Motor neuron (in vitro differentiated cells): ENCODE measurements at places on chromosomes 2 and 18.

GRCh38 chr2:71923143-71923525 is 224.5 kb downstream of the CYP26B1 start:
- ATAC-seq = no peak

DNA sequence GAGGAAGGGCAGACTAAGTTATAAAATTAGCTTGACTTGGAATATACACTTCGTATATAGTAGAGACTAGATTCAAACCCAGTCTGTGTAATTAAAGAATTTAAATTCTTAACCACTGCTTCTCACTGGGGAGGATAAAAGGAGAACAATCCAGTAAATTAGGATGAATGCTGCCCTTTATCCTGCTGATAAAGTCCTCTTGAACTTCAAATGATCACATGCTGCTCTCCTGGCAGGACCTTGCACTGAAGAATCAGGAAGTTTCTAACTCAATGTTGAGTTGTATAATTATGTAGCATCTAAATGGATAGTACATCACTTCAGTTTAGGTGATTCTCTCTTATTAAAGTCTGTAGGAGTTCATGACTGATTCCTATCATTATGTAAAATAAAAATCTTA is 1179.7 kb downstream of the DSC3 start:
- ATAC-seq = no peak

DNA sequence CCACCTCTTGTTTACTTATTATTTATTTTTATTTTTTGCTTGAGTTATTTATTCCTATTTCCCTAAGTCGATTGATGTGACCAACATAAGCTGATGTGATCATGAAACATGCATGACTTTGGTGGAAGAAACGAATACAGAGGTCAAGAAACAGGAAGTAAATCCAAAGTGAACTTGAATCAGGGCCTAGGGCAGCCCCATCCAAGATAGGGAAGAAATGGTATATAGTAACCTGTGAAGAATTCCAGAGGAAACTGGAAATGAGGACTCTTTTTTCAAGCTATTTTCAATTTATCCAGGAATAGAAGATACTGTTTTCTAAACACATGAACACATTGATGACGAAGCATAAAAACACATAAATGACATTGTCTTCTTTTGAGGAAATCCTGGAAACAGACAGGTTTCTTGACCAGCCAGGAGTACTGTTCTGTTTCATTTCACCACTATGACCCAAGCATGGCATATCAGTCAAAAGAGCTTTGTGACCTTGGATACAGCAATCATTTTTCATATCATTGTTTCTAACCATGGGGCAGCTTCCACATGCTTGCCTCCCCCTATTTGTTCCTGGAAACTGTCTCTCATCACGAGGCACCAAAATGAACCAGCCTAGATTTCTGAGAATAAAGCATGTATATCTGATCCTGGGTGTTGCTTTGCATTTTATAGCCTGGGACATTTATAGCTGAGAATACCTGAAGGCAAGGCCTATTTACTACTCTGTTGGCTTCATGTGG is 9.1 kb upstream of the LCLAT1 start:
- ATAC-seq = no peak

DNA sequence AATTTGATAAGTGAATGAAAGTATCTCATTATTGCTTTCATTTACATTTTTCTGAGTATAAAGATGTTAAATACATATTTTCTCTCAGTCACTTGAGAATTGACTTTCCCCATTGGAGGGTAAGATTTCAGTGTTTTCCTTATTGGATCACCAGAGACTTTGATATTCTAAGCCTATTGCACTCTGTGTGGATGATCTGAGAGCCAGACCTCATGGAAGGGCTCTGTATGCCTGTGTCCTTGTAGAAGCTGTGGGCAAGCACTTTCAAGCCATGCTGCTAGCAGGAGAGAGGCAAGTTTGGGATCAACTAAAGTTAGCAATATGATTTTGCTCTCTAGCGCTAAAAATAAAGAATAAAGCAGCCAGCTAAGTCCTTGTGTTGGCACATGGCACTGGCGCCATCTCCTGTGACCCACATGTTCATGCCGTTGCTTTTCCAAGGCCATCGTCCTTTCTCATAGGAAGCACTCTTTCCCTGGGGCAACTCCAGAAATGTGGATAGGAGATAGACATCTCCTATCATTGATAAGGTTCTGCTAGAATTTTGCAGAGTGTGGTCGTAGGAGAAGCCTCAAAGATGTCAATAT is 72.6 kb downstream of the AOX1 start:
- ATAC-seq = no peak

- no peak for ATAC-seq
Measured at GRCh38 chr2:180647221-180647620, 333.2 kb upstream of the UBE2E3 start.

DNA sequence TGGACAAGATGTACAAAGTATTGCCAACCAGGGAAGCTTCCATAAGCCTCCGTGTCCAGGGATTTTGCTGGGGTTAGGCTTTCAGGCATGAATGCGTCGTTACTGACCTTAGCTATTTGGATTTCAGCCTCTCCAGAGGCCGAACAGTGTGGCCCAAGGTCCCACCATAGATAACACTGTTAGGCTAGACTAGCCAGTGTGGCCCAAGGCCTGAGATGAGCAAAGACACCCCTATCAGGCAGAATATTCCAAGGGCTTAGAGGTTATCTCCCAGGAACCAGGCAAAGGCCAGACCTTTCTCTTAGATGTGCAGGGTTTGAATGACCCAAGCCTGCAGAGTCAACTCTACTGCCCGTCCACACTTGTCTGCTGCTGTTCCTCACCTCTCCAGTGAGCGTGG is 131.7 kb upstream of the NDUFV2 start:
- ATAC-seq = no peak

DNA sequence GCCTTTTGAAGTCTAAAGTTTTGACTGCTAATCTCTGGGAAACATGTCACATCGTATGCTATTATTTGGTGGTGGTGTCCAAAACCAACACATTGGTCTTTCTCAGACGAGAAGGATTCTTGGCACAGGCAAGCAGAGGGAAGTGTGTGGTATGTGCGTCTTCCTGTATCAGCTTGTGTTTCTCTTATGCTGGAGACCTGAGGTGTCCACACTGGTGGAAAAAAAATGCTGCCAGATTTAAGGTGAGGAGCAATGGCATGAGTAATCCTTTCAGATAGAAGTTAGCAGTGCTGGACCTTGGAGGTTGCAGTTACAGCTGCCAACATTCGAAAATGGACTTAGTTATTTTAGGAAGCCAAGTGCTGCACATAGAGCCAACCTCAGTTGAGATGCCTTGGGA is 11.7 kb upstream of the FHL2 start:
- no peak for ATAC-seq

DNA sequence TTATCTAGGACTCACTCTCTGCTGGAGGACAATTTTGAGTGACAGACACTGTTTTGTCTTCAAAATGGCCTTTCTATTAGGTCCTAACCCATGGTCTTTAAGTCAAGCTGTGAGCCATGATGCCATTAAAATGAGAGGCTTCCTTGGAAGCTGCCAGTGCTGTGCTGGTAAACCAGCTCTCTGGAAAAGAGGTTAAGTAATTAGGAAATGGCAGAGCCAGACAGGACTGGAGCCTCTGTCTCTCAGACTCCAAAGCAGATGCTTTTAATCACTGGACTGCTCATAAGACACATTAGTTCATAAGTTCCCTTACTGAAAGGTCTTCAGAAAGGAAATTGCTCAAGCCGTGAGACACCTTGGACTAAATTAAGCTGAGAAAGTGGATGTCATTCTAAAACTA is 25.8 kb upstream of the LHCGR start:
- ATAC-seq = no peak
